Hematopoietic multipotent progenitor cell (in vitro differentiated cells): ENCODE measurements at places on chromosomes 11 and 22. TPM values are rescaled to one million over a fixed set of nuclear protein-coding genes. Genes with fewer than 3 reads are reported as not detected.

OR52A1 gene
- 0.27 TPM for total RNA-seq

MS4A4E gene
- total RNA-seq = 0.54 TPM

GVQW3 gene
- total RNA-seq = 7.0 TPM

OR8A1 gene
- total RNA-seq = not detected

APOA4 gene
- not detected for total RNA-seq

NLRP14 gene
- total RNA-seq = under 0.01 TPM

GPHA2 gene
- not detected for total RNA-seq

GALNT18 gene
- total RNA-seq = 0.54 TPM

PDE2A gene
- total RNA-seq = 1.3 TPM

B4GALNT4 gene
- 3.5 TPM for total RNA-seq

OR6T1 gene
- total RNA-seq = not detected

KCNK4 gene
- total RNA-seq = under 0.01 TPM

OR51B2 gene
- total RNA-seq = 0.27 TPM

MMP8 gene
- 1.3 TPM for total RNA-seq

PDXP gene
- total RNA-seq = 25.6 TPM

KCNE3 gene
- total RNA-seq = 8.1 TPM

OR5B17 gene
- total RNA-seq = not detected

LRRC74B gene
- under 0.01 TPM for total RNA-seq

FAM111B gene
- total RNA-seq = 0.81 TPM

EMID1 gene
- 161 TPM for total RNA-seq

MCAM gene
- total RNA-seq = 1.3 TPM

UBQLNL gene
- 0.81 TPM for total RNA-seq

NLRP6 gene
- total RNA-seq = 0.54 TPM

OR8B4 gene
- total RNA-seq = 0.27 TPM

OR10G7 gene
- not detected for total RNA-seq

DEFB131B gene
- not detected for total RNA-seq

MUC15 gene
- total RNA-seq = not detected

PRRG4 gene
- total RNA-seq = 1.3 TPM

NCF4 gene
- 108 TPM for total RNA-seq

SLCO2B1 gene
- total RNA-seq = under 0.01 TPM

RFPL3 gene
- total RNA-seq = not detected

MYBPC3 gene
- total RNA-seq = 0.27 TPM

LDLRAD3 gene
- total RNA-seq = 2.2 TPM

PRR5L gene
- total RNA-seq = 52.5 TPM

CASP5 gene
- total RNA-seq = 0.27 TPM

AP2A2 gene
- 68.7 TPM for total RNA-seq

APOC3 gene
- not detected for total RNA-seq

PKP3 gene
- total RNA-seq = 0.27 TPM

RELT gene
- 69.2 TPM for total RNA-seq

MUC6 gene
- total RNA-seq = under 0.01 TPM

FXYD6 gene
- 1.3 TPM for total RNA-seq

CD3G gene
- total RNA-seq = under 0.01 TPM

SLC25A22 gene
- 12.1 TPM for total RNA-seq

SLC7A4 gene
- 0.81 TPM for total RNA-seq

MMP13 gene
- not detected for total RNA-seq

ZC3H7B gene
- 46.0 TPM for total RNA-seq

CHCHD10 gene
- 11.0 TPM for total RNA-seq

TOLLIP gene
- total RNA-seq = 49.3 TPM

SLC1A2 gene
- under 0.01 TPM for total RNA-seq
